Endothelial cell (in vitro differentiated cells): ENCODE measurements at places on chromosomes 3 and 15.

GRCh38 chr3:100913870-100914648, 79.2 kb downstream of the ABI3BP start:
- no peak for DNase-seq

DNA sequence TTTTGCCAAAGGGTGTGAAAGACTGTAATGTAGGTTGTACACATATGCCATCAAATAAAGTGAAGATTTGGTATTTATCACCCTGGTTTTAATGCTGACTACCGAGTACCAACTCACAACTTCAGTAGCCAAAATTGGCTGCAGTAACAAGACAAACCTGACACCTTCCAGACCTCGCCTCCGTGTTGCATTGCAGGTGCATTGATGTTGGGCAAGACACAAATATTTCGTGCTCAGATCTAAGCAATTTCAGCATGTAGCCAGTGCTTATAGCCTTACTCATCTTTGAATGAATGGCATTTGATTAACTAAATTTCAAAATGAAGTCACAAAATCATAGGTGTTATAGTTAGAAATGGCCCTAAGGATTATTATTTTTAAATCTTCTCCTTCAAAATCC, 400.2 kb downstream of the SOX2 start:
- no peak for DNase-seq

GRCh38 chr3:155282385-155283091, 10.9 kb downstream of the STRIT1 start:
- DNase-seq, result no peak

DNA sequence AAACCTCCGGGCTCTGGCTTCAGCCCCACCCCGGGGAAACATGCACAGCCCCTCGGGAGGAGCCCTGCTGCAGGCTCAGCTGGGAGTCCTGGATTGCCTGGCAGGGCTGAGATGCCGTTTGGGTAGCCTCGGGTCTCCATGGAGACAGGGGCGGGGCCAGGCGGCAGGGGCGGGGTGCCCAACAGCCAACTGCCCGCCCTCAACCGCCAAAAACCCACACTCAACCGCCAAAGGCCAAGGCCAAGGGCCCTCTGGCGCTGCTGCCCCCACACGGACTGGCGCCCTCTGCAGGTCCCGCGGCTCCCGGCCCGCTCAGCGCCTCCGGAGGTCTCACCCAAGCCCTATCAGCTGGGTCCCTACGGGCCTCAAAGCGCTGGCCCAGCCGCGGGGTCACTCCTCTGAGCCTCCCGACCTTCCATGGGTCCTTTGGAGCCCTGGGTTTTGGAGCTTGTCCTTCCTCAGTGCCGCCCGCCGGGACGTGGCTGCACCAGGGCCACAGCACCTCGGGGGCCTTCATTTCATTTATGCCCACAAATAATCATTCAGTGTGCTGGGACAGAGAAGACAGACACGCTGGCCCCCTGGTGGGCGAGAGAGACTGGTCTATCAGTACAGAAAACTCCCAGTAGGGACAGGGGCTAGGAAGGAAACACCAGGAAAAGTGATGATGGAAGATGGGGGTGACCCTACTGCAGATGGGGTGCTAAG, 33.5 kb upstream of the ACAD9 start:
- peak; percentile 77 for DNase-seq

DNA sequence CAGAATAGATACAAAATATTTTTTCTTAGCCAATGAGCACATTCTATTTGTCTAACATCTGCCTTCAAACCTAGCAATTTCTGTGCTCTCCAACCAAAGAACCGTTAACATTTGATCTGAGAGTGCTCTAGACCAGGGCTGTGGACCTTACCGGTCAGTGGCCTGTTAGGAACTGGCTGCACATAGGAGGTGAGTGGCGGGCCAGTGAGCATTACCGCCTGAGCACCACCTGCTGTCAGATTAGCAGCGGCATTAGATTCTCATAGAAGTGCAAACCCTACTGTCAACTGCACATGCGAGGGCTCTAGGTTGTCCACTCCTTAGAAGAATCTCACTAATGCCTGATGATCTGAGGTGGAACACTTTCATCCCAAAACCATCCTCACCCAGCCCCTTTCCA, 131.7 kb downstream of the CADM2 start:
- peak; percentile 5 for DNase-seq

DNA sequence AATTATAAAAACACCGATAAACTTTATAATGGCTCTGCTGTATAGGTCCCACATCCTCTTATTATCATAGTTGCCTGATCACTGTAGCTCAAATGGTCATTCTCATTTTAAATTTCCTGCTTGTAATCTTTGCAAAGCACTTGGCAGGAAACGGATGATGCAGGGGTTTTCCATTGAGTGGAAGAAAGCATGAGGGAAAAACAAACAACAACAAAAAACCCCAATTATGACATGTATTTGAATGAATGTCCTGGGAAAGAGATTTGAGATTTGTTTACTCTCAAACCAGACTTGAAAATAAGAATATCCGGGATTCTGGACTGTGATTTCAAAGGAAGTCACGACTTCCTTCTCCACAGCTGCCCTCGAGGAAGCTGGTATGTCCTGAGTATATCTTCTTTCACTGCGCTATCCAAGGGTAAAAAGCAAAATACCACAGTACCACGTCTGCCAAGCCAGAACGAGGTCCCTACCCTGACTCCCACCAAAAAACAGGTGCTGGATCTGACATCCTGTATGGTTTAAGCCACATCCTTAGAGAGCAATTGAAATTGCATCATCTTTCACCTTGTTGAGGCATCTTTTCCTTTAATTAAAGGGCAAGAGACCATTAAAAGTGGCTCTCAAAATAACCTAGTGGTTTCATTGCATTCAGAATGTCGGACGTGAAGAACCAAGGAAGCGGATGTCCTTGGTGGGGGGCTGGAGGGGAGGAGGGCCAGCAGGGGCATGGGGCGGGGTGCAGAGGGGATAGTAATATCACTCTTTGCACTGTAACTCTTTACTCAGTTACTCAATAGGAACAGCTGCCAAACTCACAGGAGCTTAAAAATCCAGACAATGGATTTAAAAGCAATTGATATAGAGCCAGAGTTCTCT, 13.5 kb upstream of the TIPIN start:
- DNase-seq, result peak; percentile 39

GRCh38 chr3:73453666-73454065, 171.1 kb downstream of the PDZRN3 start:
- DNase-seq, result no peak

- no peak for DNase-seq
Observed at GRCh38 chr3:114362815-114363214, 69.0 kb downstream of the TIGIT start.

- no peak for DNase-seq
Observed at GRCh38 chr3:15175605-15176004, 30.4 kb upstream of the CAPN7 start.

DNA sequence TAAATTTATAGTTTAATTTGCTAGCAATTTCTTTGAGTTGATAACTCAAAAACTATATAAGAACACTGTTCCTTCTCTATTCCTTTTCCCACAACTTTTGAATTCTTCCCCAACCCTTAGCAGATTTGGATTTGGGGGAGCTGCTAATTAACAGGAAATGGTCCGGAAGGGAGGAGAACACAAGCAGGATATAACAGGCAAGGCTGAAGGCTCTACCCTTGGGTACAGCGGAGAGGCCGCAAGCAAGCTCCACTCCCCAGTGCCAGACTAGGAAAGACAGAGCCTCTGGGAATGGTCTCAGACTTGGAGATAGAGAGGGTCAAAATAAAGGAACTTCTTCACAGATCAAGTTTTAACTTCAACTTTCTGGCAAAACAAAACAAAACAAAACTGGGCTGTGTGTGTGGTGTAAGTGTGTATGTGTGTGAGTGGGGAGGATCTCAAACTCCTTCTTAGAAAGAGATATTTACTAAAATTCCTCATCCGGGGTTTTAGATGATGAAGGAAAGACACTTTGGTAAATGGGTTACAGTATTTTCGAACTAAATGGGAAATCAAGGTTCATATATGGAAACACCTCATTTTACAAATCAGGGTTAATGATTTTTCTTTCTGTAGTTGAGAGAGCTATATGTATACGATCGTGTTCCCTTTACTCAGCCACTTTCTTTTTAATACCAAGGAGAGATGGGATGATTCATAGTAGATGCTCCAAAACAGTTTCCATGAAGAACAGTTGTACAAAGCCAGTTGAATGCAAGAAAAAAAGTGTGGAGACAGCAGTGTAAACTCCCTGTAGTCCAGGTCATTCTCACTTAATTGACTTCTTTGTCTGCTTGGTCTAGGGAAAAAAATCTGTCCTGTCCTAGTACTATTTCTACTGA, 161.1 kb downstream of the TP63 start:
- no peak for DNase-seq

- peak; percentile 61 for DNase-seq
Observed at GRCh38 chr15:72285927-72286516, 13.7 kb upstream of the PARP6 start.
